ENCODE measurements at places on chromosomes 6 and 20. TPM values are rescaled to one million over a fixed set of nuclear protein-coding genes. Genes with fewer than 3 reads are reported as not detected.

- DNase-seq = no peak
Observed at GRCh38 chr20:54048481-54048880, 21.9 kb downstream of the BCAS1 start.

DNA sequence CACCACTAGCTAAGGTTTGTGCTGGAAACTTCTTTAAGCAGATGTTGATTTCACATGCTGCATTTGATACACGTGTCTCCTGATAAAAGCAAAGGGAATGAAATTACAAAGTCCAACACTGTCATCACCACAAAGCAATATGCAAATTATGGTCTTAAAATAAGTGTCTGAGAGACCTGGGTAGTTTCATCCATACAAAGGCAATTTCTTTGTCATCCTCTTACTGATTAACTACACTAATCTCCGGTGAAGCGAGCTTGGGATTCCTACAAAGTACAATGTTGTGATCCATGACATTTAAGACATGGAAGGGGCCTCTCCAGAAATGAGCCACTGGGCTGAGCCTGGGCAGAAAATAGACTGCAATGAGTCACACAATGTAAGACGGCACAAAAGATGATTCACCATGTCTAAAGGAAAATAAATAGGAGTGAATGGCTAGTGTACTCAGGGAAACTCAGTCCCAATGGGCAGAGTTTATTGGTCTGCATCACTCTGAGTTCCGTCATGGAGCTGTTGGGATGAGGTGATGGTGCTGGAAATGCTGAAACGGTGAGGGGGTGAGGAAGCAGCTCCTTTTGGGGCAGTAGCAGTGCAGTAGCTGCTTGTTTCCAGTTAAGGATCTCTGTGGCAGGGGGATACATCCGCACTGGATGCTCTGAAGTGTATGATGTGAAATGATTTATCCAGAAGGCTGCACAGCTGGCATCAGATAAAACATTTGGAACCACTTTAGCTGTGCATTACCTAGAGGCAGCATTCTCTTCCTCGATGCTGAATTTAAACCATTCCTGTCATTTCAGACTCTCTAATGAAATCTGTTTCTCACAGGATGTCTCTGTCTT lies 103.3 kb downstream of the IBTK start:
- DNase-seq = peak; percentile 81

- DNase-seq = no peak
Observed at GRCh38 chr6:101722471-101722870, 329.0 kb downstream of the GRIK2 start.

GRCh38 chr20:3612795-3613572 lies 50.2 kb downstream of the GFRA4 start:
- no peak for DNase-seq

The MED20 gene
- total RNA-seq = 18.1 TPM

The DEF6 gene
- 3.7 TPM for total RNA-seq

The SMPDL3A gene
- 126 TPM for total RNA-seq

GRCh38 chr6:54491431-54491830 lies 183.2 kb downstream of the TINAG start:
- peak; percentile 11 for DNase-seq

DNA sequence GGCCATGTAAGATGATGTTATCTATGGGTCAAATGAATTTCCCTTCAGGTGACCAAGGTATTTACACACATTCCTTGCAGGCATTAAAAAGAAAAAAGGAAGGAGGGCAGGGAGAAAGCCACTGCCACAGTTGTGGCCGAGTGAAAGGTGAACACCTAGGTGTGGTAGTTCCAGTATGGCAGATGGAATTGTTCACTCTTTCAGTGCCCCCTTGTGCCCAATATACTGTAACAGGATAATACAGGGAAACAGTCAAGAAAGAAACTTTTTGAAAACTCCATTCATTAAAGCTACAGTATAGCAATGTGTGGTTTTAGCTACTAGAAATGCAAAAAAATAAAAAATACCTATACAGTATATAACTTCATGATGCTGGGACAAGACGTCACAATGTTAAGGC lies 52.1 kb downstream of the BMP2 start:
- peak; percentile 28 for DNase-seq

GRCh38 chr6:16697437-16698161 lies 63.7 kb downstream of the ATXN1 start:
- no peak for DNase-seq
